T-helper 22 cell (primary cell): ENCODE measurements at places on chromosomes 4 and X.

- DNase-seq, result no peak
Measured at GRCh38 chr4:18394656-18395055, 373.1 kb upstream of the LCORL start.

GRCh38 chr4:72312032-72312650 is 256.9 kb downstream of the ADAMTS3 start:
- DNase-seq, result no peak

GRCh38 chr4:177239878-177240277 is 69.8 kb upstream of the NEIL3 start:
- DNase-seq, result no peak

DNA sequence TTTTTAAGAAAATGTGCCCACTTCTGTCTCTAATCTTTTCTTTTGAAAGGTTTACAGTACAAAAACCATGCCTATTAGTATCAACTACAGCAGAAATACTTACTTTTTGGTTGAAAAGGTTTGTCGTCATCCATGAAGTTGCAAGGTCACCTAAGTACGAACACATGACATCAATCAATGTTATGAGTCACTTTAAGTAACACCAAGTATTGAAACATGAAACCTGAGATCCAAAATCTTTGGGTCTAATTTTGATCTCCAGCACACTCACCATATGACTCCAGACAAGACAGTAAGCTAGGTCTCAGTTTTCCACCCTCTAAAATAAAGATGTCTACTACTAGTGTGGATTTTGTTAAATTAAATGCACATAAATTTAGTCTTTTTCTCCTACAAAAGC is 8.4 kb downstream of the ZNF280C start:
- DNase-seq, result no peak

DNA sequence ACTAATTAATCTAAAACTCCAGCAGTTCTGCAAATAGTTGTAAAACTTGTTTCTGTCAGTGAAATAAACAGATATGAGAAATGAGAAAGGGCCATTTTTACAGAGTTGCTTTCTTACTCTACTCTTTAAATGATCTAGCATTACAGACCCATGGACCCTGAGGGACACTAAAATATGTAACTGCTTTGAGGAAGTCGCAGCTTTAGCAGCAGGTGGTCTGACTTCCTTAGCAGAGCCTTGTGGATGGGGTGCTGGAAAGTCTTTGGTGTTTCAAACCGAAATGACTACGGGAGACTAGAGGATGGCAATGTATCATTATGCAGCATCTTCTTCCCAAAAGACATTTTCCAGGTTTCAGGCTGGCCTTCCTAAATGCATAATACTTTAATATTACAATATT is 18.7 kb downstream of the SHISA3 start:
- DNase-seq, result no peak

- DNase-seq, result no peak
Measured at GRCh38 chr4:151169900-151170299, 70.5 kb downstream of the RPS3A start.

DNA sequence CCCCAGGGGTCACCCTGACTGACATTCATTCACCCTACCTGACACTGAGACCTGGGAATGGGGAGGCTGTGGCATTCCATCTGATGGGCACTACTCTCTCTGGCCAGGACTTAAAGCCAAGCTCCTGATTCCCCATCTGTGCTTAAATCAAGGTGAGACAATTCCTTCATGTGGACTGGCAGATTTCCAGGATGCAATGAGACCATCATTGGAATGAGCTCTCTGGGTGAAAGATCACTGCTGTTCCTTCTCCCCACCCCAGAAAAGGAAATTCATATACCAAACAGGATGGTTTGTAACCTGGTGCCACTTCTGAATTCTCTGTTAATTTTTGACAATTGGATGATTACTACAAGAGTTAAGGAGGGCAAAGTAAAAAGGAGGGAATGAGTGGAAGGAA is 354.8 kb downstream of the MID1IP1 start:
- DNase-seq, result no peak

GRCh38 chrX:125622899-125623298 is 303.2 kb downstream of the TEX13C start:
- no peak for DNase-seq

- DNase-seq, result no peak
Measured at GRCh38 chrX:1400742-1401471, 9.0 kb upstream of the SLC25A6 start.
